Femur (tissue), 1 donor: ENCODE measurements at places on chromosomes 2 and 18.

DNA sequence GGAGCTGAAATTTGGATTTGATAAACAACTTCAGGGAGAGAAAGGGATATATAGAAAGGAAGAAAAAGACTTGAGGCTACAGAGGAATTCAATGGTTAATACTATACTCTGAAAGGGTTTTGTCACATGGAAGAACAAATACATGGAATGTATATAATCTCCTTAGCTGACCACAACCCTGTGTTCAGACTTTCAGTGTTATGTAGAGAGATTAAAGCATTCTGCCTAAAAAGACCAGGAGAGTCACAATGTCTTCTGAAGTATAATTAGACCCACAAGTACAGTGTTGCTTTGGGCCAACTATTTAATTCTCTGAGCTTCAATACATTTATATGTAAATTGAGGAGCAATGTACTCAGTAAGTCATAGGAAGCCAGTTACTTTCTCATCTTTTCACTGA lies 123.8 kb upstream of the FSHR start:
- no peak for DNase-seq

DNA sequence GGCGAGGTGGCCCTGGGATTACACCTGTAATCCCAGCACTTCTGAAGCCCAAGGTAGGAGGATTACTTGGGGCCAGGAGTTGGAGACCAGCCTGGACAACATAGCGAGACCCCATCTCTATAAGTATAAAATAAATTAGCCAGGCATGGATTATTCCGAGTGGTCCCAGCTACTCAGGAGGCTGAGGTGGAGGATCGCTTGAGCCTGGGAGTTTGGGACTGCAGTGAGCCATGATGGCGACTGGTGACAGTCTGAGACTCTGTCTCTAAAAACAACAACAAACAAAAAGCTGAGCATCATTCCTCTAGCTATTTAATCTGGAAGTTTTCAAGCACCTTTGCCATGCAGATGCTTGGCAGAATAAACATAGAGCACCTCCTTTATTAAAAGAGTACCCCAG lies 21.8 kb upstream of the FAHD2A start:
- no peak for DNase-seq

GRCh38 chr2:127389778-127390435 lies 2.1 kb upstream of the MAP3K2 start:
- no peak for DNase-seq

DNA sequence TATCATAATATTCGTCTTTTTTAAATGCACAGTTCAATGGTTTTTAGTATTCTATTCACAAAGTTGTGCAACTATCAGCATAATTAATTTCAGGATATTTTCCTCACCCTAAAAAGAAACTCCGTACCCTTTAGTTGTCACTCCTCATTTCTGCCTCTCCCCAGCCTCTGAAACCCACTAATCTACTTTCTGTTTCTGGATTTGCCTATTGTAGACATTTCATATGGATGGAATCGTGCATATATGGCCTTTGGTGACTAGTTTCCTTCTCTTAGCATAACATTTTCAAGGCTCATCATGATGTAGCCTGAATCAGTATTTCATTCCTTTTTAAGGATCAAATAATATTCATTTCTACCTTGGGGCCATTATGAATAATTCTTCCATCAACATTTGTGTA lies 18.5 kb downstream of the NEURL3 start:
- DNase-seq, result no peak

GRCh38 chr2:10005461-10006235 lies 37.7 kb upstream of the KLF11 start:
- no peak for DNase-seq

GRCh38 chr2:28665041-28665704 lies 86.5 kb upstream of the PPP1CB start:
- DNase-seq, result peak; percentile 95

GRCh38 chr2:42768706-42769256 lies 4.8 kb upstream of the OXER1 start:
- DNase-seq, result no peak

DNA sequence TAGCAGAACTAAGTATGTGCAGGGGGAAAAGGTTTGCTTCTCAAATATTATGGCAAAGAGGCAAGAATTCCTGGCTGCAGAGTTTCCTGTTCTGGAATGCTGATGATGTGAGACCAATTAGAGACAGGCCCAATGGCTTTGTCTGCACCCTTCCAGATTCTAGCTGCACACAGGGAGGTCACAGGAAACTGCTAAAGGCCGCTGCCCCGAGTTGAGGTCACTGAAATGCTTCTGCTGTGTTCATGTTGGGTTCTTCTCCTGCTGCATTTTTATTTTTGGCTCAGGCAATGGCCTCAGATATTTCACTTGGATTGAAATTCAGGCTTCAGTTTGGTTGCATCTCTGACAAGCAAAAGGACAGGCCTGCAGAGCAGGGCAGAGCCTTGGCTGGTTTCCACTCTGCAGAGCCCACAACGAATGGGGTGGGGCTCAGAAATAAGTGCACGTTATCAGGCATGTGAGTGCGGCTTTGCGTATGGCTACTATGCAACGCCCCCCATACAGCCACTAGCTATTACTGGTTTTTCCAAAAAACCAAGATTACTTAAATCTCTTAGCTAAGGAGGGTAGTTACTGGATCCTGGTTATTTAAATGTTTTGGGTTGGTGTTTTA lies 66.9 kb upstream of the FZD5 start:
- peak; percentile 48 for DNase-seq
